ENCODE measurements at places on chromosomes 3 and 15. TPM values are rescaled to one million over a fixed set of nuclear protein-coding genes. Genes with fewer than 3 reads are reported as not detected.

KNG1 gene
- total RNA-seq = 1.2 TPM

ZNF774 gene
- total RNA-seq = 13.9 TPM

P2RY14 gene
- total RNA-seq = 1.7 TPM

DUT gene
- 69.2 TPM for total RNA-seq

NDUFB5 gene
- total RNA-seq = 159 TPM

RPL14 gene
- 1,906 TPM for total RNA-seq

CIB1 gene
- total RNA-seq = 216 TPM

GOLGA8O gene
- total RNA-seq = 0.69 TPM

LRRN1 gene
- 0.74 TPM for total RNA-seq

GABRA5 gene
- total RNA-seq = not detected

KBTBD8 gene
- total RNA-seq = 5.0 TPM

SMARCC1 gene
- 90.2 TPM for total RNA-seq

CELSR3 gene
- 2.0 TPM for total RNA-seq

VPS39 gene
- 49.1 TPM for total RNA-seq

NPAP1 gene
- total RNA-seq = not detected

CD200 gene
- total RNA-seq = 7.1 TPM

ADAMTS7 gene
- total RNA-seq = 1.6 TPM

LRTM1 gene
- not detected for total RNA-seq

KIF23 gene
- 9.5 TPM for total RNA-seq

RAB11A gene
- total RNA-seq = 377 TPM

TXNRD3 gene
- 7.5 TPM for total RNA-seq

GHSR gene
- not detected for total RNA-seq

ELL3 gene
- 34.9 TPM for total RNA-seq

PP2D1 gene
- not detected for total RNA-seq

All from colonic mucosa (tissue), 4 donors.